ENCODE measurements at places on chromosomes 4 and X.

- DNase-seq = no peak
These were observed 184.0 kb upstream of the GALNTL6 start for GRCh38 chr4:171629182-171629581.

DNA sequence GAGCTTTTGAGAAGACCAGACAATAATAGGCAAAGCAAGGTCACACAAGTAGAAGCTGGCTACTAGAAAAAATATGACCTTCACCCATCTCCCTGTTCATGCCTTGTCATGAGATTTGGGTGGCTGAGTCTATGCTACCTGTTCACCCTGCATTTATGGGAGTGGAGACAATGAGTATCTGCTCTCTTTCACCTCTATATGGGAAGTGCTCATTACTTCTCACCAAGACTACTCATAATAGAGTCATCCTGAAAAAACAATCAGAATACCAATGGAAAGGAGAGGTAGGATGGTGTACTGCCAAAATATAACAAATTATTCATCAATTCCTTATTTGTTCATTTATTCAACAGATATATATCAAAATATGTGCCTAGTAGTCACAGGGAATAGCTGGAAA is 921.8 kb upstream of the INTU start:
- no peak for DNase-seq

- DNase-seq = no peak
These were observed 195.9 kb downstream of the CHM start for GRCh38 chrX:85851418-85851817.

DNA sequence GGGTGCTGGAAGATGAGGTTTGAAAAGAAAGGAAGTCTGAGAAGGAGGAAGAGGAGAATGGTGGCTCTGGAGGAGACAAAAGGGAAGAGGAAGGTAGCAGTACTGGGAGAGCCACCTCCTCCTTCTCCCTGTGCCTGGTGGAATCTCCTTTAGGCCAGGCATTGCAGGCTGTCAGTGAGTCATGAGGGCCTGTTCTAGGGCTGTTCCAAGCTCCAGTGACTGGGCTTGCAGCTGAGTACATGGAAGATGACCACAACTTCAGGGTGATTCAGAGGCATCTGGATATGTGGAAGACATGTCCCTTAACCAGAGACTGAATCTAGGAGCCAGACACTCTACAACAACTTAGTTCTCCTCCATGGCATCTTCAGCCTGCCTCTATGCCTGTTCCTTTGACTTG is 107.8 kb downstream of the EFNB1 start:
- no peak for DNase-seq

DNA sequence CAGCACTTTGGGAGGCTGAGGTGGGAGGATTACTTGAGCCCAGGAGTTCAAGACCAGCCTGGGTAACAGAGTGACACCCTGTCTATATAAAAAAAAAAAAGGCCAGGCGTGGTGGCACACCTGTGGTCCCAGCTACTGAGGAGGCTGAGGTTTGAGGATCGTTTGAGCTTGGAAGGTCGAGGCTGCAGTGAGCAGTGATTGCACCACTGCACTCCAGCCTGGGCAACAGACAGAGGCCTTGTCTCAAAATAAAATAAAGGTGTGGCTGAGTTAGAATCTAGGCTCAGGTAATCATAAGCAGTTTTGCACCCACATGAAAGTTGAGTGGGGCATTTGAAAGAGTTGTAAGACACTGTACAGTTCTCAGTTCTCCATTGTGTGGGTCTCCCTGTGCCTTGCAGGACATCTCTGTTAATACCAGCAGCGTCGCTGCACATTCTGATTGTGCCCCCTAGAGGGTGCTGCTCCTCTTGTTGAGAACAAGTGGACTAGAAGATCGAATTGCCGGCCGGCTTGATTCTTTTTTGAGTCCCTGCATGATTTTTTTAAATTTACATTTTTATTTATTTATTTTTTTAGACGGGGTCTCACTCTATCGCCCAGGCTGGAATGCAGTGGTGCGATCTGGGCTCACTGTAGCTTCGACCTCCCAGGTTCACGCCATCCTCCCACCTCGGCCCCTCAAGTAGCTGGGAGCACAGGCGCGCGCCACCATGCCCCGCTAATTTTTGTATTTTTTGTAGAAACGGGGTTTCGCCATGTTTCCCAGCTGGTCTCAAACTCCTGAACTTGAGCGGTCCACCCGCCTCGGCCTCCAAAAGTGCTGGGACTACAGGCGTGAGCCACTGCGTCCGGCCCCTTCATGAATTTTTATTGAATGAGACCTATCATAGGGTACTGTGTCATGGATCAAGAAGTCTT is 73.6 kb upstream of the RBMX start:
- DNase-seq = peak; percentile 64

DNA sequence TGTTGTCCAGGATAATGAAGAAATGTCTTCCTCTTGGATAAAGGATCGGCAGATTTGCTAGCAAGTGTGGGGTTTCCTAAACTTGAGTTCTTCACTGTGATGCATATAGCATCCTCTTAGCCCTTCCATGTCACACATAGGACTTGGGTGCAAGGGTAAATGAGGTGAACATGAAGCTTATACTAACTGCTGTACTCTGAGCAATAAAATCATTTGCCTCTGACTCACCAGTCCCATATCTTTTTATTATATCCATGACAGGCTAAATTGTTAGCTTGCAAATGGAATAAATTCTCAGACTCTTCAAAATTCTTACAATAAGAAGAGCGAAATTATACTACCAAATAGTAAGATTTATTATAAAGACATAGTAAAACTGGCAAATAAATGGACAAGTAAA is 14.7 kb upstream of the TBC1D1 start:
- DNase-seq = no peak

- no peak for DNase-seq
These were observed 44.7 kb downstream of the GPRASP3 start for GRCh38 chrX:102765217-102765616.

GRCh38 chr4:28001698-28002097 is 1141.1 kb downstream of the STIM2 start:
- DNase-seq = no peak

- no peak for DNase-seq
These were observed 46.6 kb downstream of the AFM start for GRCh38 chr4:73528171-73528570.

DNA sequence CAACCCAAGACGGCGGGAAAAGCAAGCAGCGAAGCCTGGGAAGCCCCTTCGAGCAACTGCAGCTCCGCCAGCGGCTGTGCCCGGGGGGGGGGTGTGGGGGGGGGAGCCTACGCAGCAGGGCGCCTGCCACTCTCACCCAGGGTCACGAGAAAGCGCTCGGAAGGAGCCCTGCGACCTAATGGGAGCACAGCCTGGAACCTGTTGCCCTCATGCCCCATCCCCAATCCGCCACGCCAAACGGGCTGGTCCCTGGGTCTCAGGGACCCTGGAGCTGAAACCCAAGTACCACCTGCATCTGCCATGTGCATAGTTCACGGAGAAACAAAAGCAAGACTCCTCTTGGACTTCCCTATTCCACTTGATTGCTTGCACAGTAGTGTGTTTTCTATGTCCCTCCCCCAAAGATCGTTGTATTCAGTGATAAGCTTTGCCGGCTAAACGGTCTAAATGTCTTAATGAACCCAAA is 359 bp upstream of the GAB3 start:
- peak; percentile 61 for DNase-seq

DNA sequence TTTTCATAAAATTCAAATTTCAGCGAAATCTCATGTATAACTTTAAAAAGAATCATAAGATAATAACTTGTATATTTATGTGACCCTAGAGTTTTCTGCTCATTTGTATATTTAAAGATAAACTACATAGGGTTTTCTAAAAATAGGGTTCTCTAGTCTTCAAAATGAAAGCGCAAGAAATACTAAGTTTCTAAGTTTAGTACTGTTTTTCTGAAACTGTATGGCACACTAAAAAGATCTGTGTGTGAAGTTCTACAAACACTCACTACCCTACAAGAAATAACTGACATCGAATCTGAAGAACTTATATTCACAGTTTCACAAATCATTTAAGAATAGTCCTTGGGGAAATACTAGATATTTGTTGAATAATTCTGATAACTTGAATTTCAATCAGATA is 38.7 kb upstream of the NDST4 start:
- DNase-seq = no peak

- no peak for DNase-seq
These were observed 164.0 kb downstream of the PRKX start for GRCh38 chrX:3549411-3549911.

DNA sequence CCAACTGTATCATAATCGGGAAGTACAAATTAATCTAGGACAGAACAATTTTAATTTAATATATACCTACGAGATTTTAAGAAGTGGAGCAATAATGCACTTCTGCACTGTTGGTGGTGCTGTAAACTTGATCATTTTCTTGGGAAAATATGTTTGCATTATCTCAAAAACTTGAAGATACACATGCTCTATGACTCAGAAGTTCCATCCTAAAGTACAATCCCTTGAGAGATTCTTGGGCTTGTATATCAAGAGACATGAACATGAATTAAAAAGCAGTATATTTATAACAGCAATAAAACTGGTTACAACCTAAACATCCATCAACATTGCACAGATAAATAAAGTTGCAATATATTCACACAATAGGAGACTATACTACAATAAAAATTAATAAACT is 168.8 kb downstream of the CLCN4 start:
- no peak for DNase-seq

DNA sequence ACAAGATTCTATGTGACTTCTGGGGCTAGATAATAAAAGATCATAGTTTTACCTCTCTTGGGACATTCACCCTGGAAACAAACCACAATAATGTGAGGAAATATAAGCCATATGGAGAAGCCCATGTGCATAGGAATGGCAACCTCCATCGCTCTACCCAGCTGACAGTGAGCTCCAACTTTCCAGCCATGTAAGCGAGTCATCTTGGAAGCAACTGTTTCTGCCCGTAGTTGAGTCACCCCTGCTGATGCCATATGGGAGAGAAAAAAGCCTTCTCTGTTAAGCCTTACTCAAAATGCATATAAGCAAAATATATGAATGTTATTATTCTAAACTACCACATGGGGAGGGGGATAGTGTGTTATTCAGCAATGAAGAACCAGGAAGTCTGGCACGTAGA is 31.4 kb upstream of the RELL1 start:
- DNase-seq = no peak

DNA sequence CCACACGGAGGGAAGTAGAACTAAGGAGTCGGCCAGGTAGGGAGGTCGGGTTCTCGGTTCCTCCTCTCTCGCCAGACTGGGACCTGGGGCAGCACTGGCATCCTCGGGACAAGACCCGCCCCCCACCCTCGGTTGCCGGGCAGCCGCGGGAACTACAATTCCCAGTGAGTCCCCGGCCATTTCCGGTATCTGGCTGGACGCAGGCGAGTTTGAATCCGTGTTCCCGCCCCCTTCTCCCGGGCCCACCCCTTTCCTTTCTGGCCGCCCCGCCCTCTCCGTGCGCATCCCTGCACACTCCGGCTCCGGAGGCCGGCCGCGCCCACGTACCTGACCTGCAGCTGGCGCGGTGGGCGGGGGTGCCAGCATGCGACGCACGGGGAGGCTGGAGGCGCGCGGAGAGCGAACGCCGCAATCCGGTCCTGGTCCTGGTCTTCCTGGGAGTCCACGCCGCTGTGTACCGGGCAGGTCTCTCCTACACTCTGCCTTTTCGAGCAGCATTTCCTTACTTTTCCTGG is 10.2 kb upstream of the DLG3 start:
- peak; percentile 35 for DNase-seq

DNA sequence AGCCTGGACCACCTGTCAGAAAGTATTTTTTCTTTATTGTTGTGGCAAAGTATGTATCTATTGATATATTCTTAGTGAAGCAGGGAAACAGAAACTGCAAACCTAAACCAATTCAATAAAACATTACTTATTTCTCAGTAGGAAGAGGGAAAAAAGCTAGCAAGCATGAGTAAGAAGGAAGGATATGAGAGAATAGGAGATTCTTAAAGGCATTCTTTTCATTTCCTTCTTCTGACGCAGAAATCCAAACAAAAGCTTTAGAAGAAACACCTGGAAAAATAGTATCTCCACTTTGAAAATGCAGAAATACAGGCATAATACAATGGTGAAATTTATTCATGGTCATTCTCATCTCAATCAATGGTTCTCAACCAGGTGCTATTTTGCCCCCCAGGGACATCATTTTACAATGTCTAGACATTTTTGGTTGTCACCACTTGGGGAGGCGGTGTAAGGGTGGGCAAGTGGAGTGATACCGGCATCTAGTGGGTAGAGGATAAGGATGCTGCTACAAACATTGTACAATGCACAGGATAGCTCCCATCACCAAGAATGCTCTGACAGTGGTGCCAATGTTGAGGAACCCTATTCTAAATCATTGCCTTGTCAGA is 21.7 kb upstream of the ATXN3L start:
- DNase-seq = no peak

DNA sequence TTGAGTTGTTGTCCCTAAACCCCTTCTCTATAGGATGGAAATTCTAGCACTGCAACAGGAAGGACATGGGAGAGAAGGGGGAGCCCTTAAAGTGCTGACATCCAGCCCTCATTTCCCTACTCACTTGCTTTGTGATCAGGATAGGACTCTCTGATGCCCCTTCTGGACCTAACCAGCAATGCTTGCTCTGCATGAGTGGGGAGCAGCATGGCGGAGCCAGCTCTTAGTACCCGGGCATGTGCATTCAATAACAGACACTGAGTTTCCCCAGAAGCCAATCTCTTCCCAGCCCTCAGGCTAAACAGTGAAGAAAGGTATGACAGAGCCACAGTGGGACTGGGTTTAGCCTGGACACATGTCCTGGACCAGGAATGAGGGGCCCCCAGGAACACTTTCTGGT is 14.0 kb downstream of the SOD3 start:
- DNase-seq = no peak

DNA sequence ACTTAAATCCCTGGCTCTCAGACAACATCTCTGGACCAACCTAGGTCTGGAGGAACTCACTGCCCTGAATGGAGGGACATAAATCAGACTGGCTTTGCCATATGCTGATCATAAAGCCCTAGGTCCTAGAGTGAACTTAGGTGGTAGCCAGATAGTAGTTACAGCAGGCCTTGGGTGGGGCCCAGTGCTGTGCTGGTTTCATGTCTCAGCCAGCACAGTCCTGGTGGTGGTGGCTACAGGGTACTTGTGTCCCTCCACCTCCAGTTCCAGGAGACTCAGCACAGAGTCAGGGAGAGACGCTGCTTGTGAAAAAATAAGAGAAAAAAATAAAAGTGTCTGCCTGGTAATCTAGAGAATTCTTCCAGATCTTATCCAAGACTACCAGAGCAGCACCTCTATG is 40.3 kb downstream of the GSX2 start:
- DNase-seq = no peak

DNA sequence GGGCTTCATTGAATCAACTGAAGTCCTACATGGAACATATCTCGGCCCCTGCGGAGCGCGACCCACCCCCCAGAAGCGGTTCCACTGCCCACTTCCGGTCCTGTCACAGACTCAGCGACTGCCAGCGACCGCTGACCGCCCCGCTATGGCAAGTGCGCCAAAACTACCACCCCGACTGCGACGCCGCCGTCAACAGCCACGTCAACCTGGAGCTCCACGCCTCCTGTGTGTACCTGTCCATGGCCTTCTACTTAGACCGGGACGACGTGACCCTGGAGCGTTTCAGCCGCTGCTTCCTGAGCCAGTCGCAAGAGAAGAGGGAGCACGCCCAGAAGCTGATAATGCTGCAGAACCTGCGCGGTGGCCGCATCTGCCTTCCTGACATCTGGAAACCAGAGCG is 14.8 kb upstream of the FAM47A start:
- no peak for DNase-seq
